ENCODE measurements at places on chromosomes 11 and 22.
A peak's percentile ranks its signal among the peaks of the same experiment; 100 is the strongest.

- DNase-seq: no peak
Observed at GRCh38 chr22:44761025-44761424, 8.7 kb downstream of the ARHGAP8 start.

- DNase-seq: no peak
Observed at GRCh38 chr11:63791495-63792167, 21.6 kb upstream of the SPINDOC start.

- DNase-seq: no peak
Observed at GRCh38 chr22:19304547-19304946, 13.0 kb upstream of the CLTCL1 start.

DNA sequence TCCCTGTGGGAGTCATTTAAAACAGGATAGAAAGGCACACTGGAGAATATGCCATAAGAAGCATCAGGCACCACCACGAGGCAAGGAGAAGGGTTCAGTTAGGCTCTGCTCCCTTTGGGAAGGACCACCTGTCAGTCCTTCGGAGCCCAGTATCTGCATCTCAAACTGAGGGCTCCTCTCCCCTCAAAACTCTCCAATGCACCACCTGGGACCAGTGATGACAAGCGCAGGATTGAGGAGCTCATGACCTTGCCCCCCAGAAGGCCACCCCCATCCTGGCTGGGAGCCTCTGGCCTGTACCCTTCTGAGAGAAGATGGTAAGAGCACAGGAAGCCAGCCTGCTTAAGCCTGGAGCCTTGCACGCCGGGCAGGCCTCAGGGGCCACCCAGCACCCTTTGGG lies 39.4 kb downstream of the OPCML start:
- no peak for DNase-seq

DNA sequence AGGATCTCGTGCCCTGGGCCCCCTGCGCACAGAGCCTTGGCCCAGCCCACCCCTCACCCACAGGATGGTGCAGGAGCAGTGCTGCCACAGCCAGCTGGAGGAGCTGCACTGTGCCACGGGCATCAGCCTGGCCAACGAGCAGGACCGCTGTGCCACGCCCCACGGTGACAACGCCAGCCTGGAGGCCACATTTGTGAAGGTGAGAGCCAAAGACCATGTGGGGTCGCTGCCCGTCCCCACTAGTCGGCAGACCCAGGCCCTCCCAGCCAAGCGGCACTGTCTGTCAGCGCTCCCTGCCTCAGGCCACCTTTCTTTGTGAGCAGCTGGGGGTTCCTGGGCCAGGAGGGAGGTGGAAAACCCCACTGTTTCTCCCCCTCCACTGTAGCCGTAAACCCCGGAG lies 22.8 kb downstream of the FBLN1 start:
- DNase-seq: no peak

DNA sequence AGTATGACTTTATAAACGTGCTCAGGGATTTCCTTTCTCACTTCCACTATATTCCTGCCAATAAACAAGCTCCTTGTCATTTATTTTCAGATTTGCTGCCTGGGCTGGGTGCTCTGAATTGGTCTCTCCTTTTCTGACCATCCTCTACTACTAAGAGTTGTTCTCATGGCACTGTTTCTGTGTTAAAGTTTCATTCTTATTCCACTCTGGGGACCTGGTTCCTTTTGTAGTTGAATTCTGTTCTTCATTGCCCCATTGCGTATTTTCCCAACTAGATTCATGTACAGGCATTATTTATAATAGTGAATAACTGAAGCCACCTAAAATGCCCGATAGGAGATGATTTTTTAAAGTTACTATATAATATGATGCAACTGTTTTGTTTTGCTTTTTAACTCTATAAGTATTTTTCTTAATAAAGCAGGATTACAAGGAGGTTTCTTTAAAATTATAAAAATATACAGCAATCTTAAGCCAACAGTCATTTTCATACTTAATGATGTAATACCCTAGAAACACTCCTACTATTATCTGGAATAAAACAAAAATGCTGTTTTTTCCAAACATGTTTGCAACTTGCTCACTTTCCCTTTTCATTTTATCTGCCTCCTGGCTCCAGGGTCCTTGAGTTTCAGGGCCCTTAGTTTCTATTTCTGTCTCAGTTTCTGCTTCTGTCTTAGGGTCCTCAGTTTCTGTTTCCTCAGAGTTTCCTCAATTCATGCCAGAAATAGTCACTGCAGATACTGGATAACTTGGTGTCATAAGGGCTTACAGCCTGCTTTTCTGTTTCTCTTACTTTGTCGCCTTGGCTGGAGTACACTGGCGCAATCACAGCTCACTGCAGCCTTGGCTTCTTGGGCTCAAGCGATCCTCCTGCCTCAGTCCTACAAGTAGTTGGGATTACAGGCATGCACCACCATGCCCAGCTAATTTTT lies 9.8 kb upstream of the FUT4 start:
- DNase-seq: no peak

DNA sequence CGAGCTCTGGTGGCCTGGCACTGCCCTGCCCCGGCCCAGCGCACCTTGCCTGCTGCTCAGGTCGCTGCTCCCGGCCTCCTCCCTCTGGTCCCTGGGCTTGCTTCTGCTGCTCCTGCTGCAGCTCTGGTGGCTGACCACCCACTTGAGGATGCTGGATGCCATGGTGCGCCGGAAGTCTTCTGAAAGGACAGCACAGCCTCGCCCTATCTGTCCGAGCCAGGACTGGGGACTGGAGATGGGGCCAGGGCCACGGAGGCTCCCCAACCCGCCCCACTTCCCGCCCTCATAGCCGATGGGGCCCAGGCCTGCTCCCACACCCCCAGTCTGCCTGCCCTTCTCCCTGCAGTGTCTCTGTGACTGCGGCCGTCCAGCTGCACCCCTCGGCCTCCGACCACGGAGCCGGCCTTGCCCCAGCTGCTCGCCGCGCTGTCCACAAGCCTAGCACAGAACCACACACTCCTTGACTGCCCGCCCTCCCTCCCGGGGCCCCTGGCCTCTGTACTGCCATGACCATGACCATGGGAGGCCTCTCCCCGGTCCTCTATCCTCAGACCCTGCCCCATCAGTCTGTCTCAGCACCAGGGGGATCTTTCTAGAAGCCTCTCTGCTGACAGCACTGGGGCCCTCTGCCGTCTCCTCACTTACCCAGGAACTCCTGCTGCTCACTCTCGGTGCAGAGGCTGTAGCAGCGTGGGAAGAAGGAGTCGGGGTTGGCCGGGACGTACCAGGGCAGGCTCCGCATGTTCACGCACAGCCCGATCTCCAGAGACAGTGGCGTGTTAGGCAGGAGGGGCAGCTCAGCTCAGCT lies 12.7 kb downstream of the TTLL8 start:
- no peak for DNase-seq

DNA sequence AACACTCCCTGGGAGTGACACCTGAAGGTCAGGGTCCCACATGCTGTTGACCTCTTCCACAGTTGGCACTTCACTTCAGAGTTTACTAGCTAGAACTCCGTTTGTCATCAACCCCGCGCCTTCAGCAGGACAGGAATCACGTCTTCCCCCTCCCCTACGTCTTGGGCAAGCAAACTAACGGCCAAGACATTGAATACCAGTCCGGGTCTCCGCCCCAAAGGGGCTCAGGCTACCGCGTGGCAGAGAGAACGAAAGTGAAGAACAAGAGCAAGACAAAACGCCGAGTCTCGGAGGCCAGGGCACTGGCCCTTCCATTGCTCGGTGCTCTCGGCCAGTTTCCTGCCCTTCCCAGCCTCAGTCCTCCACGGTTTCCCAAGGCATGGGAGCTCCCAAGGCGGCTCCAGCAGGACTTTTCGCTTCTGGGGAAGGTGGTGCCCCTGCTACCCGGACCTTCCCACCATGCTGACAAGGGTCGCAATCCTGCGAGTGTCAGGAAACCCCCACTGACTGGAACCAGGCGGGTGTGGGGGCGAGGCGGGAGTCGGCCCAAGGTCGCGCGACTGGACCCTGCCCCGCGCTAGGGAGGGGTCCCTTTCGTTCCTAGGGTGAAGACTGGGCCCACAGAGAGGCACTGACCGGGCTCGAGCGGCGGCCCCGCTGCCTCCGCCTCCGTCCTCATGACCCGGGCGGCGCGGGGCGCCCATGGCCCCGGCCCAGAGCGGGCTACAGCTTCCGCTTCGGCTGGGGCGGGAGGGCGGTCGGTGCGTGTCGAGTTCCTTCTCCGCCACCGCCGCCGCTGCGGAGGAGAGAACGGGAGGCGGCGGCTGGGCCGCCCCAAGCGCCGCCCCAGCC lies at the start of gene GUCD1:
GUCD1 (minus strand) TSS at position 826 of the 852 bp plus-strand sequence; CDS start at position 679, 147 bp downstream.
- DNase-seq: no peak

DNA sequence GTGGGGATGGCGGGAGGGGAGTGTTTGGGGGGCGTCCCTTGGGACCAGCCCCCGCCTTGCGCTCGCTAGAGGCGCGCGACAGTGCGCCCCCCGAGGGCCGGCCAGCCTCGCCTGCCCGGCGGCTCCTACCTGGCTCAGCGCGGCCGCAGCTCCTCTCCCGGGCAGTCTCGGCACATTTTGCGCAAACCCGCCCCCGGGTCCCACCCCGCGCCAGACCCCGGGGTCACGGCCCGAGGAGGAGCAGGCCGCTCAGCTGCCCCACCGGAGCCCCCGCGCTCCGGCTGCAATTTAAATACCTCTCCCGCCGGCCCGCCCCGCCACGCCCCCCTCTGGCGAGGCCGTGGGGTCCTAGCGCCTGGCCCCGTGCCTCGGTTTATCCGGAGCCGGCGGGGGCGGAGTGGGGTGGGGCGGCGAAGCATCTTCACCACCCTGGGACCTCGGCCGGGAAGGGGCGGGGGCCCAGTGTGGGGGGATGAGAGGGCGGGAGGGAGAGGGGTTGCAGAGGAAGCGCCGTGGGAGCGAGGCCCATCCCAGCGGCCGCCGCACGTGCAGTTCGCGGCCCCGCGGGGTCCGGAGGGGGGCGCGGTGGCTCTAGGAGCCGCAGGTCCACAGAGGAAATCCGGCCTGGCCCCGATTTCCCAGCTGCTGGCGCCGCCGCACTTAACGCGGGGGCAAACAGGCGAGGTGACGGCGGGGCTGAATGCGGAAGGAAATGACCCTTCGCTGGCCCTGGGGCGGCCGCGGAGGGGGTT lies at the start of gene LRRC32:
LRRC32 (minus strand) TSS at position 263 of the 752 bp plus-strand sequence. CDS start 4,793 bp downstream, outside the sequence.
- DNase-seq: peak; percentile 25

- DNase-seq: no peak
Observed at GRCh38 chr11:68037411-68038225, 1.2 kb upstream of the TCIRG1 start.

DNA sequence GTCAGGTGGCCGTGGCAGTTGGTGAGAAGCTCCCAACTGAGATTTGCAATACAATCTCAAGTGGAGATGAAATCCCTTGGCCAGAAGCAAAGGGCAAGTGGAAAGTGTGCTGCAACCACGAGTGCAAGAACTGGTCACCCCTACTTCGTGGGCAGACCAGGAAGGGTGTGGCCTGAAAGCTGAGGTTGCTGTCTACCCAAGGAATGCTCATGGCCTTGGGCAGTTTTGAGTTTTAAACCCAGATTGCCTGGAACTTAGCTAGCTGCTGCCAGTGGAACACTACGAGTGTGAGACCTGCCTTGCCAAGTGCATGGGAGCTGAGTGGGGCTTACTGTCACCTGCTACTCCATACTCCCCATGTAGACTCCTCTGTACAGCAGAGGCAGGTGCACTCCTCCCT lies 113.3 kb upstream of the FAT3 start:
- no peak for DNase-seq

DNA sequence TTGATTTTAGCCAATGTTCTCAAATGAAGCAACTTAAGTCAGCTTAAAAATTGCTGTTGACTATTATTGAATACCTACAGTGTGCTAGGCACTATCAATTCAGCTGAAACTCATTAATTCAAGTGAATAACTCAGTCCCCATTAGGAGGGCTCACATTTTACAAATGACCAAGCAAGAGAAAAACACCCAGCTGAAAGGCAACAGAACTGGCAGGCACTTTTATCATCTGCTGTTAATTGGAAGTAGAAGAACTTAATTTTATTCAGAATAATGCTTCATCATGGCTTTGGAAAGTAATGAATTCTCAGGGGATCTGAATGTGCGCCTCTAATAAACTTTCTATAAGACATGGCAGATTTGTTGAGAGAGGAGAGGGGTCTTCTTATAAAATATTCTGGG lies 1066.9 kb downstream of the DLG2 start:
- DNase-seq: no peak

DNA sequence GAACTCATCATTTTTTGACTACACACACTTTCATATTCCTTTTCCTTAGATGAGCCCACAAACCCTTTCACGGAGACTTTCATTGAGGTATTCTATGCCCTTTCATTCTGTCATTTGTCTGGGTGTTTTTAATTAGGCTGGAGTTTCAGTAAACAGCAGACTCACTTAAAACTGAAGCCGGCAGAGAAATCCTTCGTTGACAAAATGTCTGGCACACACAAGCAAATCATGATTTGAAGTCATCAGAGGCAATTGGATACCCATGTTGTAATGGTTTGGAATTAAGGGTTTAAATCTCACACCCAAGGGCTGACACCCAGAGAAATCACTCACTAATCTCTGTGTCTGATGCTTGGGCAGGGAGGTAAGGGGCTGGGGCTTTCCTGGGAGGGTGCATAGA lies 127.1 kb downstream of the EHF start:
- no peak for DNase-seq

GRCh38 chr22:38947321-38948140 lies 9.9 kb upstream of the APOBEC3A start:
- DNase-seq: peak; percentile 37

GRCh38 chr22:46827781-46828180 lies 65.3 kb downstream of the TBC1D22A start:
- DNase-seq: no peak

DNA sequence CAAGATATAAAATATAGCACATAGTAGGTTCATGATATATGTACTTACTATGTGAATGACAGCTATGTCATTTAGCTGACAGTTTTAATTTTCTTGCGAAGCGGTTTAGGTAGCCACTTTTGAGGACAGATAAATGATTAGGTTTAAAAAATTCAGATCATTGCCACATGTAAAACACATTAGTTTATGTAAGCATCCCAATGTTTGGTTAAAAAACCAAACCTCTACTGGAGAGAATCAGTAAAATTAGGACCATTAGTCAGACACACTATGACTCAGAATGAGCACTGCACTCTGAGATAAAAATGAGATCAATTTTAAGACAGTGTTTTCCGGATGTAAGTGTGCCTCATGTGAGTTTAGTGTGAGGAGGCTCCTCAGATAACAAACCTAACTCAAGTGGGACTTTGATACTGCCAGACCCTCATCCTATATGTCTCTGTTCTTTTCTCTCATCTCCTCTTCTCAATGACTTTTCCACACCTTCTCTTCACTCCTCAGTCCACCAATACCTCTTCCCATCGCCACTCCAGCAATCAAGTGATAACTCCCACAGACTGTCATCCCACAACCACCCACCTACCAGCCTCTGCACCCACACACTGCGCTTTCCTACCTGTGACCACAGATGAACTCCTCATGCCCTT lies 6.8 kb upstream of the OR2AT4 start:
- DNase-seq: no peak

GRCh38 chr11:124310721-124311120 lies 3.0 kb downstream of the OR8D1 start:
- no peak for DNase-seq

DNA sequence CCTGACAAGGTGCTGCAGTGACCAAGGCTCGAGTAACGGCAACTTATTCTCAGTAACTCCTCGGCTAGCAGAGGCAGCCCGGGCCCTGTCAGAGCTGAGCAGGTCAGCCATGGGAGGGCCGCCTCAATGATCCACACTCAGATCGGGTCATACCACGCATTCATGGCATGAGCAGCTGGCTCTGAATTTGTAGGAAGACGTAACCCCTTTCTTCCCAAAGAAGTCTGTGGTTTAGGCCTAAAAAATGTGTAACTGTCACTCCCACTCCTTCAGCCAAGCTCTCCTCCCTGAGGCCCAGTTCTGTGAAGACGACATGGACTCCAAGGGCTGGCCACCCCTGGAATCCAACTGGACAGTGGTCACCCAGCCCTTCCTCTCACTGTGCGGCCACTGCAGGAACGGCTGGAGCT lies 30.0 kb downstream of the PPP2R1B start:
- DNase-seq: no peak

- DNase-seq: no peak
Observed at GRCh38 chr11:134863294-134863693, 451.3 kb upstream of the B3GAT1 start.
